Heart left ventricle (tissue), 16 donors: ENCODE measurements at places on chromosomes 6 and 20. TPM values are rescaled to one million over a fixed set of nuclear protein-coding genes. Genes with fewer than 3 reads are reported as not detected.

DNA sequence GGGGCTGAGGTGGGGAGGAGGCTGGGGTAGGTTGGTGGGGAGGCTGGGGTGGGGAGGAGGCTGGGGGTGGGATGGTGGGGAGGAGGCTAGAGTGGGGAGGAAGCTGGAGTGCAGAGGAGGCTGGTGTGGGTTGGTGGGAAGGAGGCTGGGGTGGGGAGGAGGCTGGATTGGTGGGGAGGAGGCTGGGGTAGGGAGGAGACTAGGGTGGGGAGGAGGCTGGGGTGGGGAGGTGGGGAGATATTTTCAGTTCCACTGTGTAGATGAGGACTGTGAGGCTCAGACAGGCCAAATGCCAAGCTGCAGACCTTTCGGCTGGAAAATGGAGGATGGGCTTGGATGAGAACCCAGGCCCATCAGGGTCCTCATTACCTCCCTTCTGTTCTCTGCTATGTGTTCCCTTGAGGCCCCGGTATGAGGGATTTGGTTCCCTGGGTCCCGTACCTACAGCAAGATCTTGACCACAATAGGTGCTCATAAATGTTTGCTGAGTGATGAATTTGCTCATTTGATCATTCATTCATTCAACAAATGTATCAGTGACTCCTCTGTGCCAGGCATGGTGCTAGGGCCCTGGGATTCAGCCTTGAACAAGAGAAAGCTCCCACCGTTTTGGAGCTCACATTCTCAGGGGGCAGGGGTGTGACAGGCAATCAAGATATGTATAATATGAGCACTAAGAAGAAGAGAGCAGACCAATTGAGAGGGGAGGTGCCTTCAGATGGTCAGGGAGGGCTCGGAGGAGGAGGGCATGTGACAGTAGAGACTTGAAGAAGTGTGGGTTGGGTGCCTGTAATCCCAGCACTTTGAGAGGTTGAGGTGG lies 36.1 kb upstream of the NOL4L start:
- H3K4me1 ChIP-seq, result no peaks in the 10 kb centered on the region
- peaks cover 11% of the 10 kb centered on the region for H3K27me3 ChIP-seq
- H3K4me3 ChIP-seq, result no peak overlapping the region
- no peaks in the 10 kb centered on the region for H3K36me3 ChIP-seq
- H3K27ac ChIP-seq, result no peak overlapping the region

DNA sequence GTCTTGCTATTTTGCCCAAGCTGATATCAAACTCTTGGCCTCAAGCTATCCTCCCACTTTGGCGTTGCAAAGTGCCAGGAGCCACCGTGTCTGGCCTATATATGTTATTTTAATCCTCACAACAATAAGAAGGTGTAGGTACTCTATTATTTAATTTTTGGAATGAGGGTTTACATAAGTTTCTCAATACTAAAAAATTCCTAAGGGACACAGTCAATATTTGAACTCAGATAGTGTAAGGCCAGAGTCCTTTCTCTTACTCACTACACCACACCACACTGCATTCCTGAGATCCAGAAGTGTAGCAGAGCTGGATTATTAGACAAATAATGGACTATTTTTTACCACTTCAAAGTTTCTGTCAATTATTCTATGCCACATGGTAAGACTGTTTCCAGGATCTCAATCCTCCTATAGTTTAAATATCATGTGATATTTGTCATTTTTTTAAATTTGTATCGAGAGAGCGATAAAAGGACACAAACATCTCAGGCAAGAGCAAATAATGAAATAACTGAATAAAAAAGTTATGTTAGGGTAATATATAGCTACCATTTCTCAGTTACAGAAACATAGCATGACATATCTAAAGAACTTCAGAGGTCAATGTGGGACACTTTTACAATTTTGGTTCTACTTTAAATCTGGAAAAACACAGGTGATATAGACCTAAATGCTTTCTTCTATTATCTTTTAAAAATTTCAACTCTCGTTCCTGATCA lies 162.2 kb upstream of the THEMIS start:
- no peak overlapping the region for H3K4me3 ChIP-seq
- H3K27me3 ChIP-seq, result no peaks in the 10 kb centered on the region
- no peak for DNase-seq
- H3K27ac ChIP-seq, result no peak overlapping the region
- H3K4me1 ChIP-seq, result peaks cover 22% of the 10 kb centered on the region

Gene CDKN1A
- 75.1 TPM for total RNA-seq

- no peak overlapping the region for H3K27ac ChIP-seq
- H3K36me3 ChIP-seq, result peaks cover 5% of the 10 kb centered on the region
- no peak for DNase-seq
Measured at GRCh38 chr20:48689388-48689787, 138.4 kb downstream of the PREX1 start.

Gene WFDC12
- total RNA-seq, result not detected

- H3K27me3 ChIP-seq, result no peaks in the 10 kb centered on the region
- no peaks in the 10 kb centered on the region for H3K4me1 ChIP-seq
- no peaks in the 10 kb centered on the region for H3K36me3 ChIP-seq
- H3K4me3 ChIP-seq, result no peak overlapping the region
Measured at GRCh38 chr6:85275338-85275985, 174.4 kb upstream of the NT5E start.

Gene PEX3
- total RNA-seq, result 20.4 TPM

GRCh38 chr6:25585225-25585624 lies 66.8 kb upstream of the SCGN start:
- H3K27ac ChIP-seq, result no peak overlapping the region
- H3K36me3 ChIP-seq, result no peaks in the 10 kb centered on the region
- no peak overlapping the region for H3K4me3 ChIP-seq
- no peaks in the 10 kb centered on the region for H3K27me3 ChIP-seq
- no peaks in the 10 kb centered on the region for H3K4me1 ChIP-seq

DNA sequence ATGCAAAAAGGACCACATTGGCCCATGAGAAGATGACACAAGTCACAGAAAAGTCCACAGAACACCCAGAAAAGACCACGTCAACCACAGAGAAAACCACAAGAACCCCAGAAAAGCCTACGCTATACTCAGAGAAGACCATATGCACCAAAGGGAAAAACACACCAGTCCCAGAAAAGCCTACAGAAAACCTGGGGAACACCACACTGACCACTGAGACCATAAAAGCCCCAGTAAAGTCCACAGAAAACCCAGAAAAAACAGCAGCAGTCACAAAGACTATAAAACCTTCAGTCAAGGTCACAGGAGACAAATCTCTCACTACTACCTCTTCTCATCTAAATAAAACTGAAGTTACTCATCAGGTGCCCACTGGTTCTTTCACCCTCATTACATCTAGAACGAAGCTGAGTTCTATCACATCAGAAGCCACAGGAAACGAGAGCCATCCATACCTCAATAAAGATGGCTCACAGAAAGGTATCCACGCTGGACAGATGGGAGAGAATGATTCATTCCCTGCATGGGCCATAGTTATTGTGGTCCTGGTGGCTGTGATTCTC lies 11.2 kb downstream of the MUCL3 start:
- no peaks in the 10 kb centered on the region for H3K36me3 ChIP-seq
- no peak overlapping the region for H3K4me3 ChIP-seq
- DNase-seq, result no peak

Gene BACH2
- 5.2 TPM for total RNA-seq

DNA sequence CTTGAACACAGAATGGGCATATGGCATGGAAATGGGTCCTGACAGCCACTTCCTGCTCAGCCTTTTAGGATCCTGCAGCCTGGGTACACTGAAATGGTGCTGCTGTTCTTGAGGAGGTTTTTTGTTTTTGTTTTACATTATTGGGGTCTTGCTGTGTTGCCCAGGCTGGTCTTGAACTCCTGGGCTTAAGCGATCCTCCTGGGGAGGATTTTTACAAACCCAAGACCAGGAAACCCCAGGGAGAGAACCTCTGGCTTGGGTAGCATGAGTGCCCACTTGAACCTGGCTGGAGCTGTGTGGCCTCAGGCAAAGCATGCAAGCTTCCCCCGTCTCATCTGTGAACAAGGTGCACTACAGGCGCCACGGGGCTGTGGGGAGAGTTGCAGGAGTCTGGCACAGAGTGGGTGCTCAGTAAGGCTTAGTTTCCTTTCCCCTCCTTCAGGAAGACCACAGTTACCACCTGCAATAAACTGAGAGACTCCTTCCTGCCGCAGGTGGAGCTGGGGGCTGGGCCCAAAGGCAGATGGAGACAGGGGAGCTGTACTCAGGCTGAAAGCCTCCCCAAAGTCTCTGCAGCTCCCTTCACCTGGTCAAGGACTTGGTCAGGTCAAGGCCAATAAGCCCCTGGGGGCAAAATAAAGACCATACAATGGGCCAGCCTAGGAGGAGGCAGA lies 1.8 kb downstream of the SLA2 start:
- H3K36me3 ChIP-seq, result no peaks in the 10 kb centered on the region
- no peaks in the 10 kb centered on the region for H3K4me1 ChIP-seq
- H3K4me3 ChIP-seq, result no peak overlapping the region
- H3K27ac ChIP-seq, result peak overlapping the region; percentile 65

GRCh38 chr6:13519839-13520238 lies 32.4 kb upstream of the GFOD1 start:
- no peaks in the 10 kb centered on the region for H3K27me3 ChIP-seq
- no peak overlapping the region for H3K27ac ChIP-seq
- peaks cover 21% of the 10 kb centered on the region for H3K4me1 ChIP-seq
- H3K4me3 ChIP-seq, result no peak overlapping the region
- DNase-seq, result no peak

- no peaks in the 10 kb centered on the region for H3K27me3 ChIP-seq
- H3K4me1 ChIP-seq, result no peaks in the 10 kb centered on the region
- H3K36me3 ChIP-seq, result peaks cover 29% of the 10 kb centered on the region
- H3K27ac ChIP-seq, result no peak overlapping the region
- no peak overlapping the region for H3K4me3 ChIP-seq
Measured at GRCh38 chr20:20391766-20392165, 23.9 kb downstream of the INSM1 start.

Gene HLA-DRB1
- 50.1 TPM for total RNA-seq

DNA sequence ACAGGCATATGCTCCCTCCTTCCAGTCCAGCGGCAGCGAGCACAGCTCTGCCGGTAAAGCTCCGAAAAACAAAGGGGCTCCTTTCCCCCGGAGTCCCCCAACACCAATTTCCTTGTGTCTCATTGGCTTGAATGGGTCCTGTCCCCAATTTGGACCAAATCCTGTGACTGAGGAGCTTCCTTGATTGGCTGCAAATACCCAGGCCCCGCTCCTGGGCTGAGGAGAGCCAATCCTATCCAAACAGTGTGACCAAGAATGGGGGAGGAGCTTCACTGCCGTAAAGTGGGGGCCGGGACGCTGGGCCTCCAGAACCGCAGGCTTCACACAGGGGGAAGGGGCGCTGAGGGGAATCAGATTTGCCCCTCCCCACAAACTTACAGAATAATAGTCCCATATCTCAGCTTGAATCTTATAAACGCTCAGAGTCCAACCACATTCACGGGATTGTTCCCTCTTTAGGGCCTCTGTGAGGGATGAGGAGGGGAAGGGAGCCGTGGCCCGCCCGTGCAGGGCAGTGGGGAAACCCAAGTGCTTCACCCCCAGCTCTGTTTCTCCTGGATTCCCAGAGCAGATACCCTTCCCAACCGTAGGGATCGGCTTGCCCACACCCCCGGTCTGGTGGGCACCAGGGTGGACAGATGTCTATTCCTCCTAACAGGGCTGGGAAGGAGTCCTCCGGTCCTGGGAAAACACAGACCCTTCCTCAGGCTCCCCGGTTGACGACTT lies 141.0 kb upstream of the MLN start:
- no peak for DNase-seq
- H3K4me1 ChIP-seq, result no peaks in the 10 kb centered on the region
- H3K4me3 ChIP-seq, result no peak overlapping the region

DNA sequence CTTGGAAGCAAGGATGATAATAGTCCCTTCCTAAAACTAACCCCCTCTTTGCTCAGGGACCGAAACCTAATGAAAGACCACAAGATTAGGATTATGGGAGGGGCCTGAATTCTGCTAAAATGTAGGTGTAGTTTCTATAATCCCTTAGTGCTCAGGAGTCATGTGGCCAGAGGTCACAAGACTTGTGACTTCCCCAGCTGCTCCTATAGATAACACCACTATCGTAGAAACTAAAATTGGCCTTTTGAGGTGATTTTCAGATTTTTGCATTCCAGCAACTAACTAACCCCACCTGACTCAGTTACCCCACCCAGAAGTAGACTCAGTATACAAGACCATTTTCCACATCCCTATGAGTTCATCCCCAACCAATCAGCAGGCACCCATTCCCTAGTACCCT lies 42.1 kb downstream of the MDN1 start:
- H3K4me1 ChIP-seq, result no peaks in the 10 kb centered on the region
- no peaks in the 10 kb centered on the region for H3K27me3 ChIP-seq
- H3K4me3 ChIP-seq, result no peak overlapping the region
- no peak for DNase-seq

- no peak for DNase-seq
- H3K27ac ChIP-seq, result no peak overlapping the region
- no peaks in the 10 kb centered on the region for H3K27me3 ChIP-seq
- H3K36me3 ChIP-seq, result no peaks in the 10 kb centered on the region
Measured at GRCh38 chr6:69422475-69422874, 374.3 kb downstream of the LMBRD1 start.

DNA sequence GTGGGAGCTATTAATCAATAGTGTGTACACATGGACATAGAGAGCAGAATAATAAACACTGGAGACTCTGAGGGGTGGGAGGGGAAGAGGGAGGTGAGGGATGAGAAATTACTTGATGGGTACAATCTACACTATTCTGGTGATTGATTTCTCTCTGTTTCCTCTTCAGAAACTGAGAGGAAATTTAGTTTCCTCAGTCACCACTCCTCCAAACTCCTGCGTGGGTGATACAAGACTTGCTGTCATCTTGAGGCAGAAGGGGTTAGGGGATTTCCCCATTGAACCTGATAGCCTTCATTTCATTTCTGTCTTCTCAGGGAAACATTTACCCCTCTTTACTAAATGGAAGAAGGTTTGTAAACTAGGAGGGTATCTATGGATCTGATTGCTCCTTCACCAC lies 84.3 kb upstream of the ESR1 start:
- no peak for DNase-seq
- no peak overlapping the region for H3K4me3 ChIP-seq
- no peaks in the 10 kb centered on the region for H3K36me3 ChIP-seq

- H3K4me1 ChIP-seq, result no peaks in the 10 kb centered on the region
- peak; percentile 60 for DNase-seq
- no peaks in the 10 kb centered on the region for H3K36me3 ChIP-seq
- H3K4me3 ChIP-seq, result peak overlapping the region; percentile 69
- H3K27ac ChIP-seq, result peak overlapping the region; percentile 85
- H3K27me3 ChIP-seq, result no peaks in the 10 kb centered on the region
Measured at GRCh38 chr6:33313105-33313708, 671 bp downstream of the TAPBP start.
